Stimulated activated CD4-positive, alpha-beta T cell treated with anti-CD3 and anti-CD28 coated beads, Interleukin-15, amount 100 ng/mL, for 48 hours (primary cell): ENCODE measurements at places on chromosomes 2 and 18.

DNA sequence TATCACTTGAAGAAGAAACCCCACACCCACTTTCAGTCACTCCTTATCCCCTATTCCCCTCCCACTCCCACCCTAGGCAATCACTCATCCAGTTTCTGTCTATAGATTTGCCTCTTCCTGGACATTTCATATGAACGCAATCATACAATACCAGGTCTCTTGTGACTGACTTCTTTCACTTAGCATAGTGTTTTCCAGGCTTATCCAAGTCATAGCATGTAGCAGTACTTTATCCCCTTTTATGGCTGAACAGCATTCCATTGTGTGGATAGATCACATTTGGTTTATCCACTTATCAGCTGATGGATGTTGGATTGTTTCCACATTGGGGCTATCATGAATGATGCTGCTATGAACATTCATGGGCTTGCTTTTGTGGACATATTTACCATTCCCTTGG lies 6.6 kb downstream of the CFAP221 start:
- DNase-seq = no peak

DNA sequence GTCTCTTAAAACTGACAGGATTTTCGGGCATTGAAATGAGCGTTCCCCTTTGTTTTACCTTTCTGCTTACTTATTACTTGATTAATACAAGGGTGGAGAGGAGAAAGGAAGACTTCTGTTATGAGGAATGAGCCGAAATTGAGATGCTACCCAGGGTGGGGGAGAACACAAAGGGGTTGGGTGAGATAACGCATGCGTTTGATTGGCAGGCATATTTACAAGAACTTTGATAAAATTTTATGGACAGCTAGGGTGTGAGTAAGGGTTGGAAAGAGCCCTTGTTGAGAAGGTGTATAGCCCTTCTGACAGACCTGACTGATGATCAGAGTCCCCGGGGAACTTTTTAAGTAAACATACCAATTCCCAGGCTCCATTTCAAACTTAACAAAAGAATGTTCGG lies 1.8 kb downstream of the RNF138 start:
- no peak for DNase-seq

- DNase-seq = no peak
Observed at GRCh38 chr18:63119647-63120046, 199.9 kb downstream of the BCL2 start.

DNA sequence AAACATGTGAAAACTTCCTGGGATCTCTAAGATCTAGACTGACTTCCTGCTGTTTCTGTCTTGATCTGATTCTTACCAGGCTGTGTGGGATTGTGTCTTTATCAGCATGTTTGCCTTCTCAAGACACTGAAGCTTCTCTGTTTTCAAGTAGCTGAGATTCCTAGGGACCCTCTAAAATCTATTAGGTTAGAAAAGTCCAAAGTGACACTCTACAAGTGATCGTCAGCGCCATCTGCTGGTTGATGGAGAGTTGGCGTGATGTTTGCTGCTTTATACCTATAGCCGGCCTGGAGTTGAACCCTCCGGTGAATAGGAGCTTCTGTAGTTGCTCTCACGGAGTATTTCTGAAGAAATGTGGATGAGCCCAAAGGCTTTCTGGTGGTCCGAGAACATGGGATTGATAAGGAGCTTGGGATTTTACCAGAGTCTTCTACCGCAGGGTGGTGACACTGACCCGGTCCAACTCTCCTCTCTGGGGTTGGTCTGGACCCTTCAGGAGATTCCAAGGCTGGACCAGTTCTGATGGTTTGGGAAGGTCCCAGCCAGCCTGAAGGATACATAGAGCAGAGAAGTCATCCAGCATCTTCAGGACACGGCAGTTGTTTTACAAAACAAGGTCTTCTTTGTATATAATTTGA lies 96.0 kb upstream of the TTC39C start:
- DNase-seq = peak; percentile 73

GRCh38 chr2:65030476-65031332 lies 25.5 kb upstream of the CEP68 start:
- no peak for DNase-seq

- no peak for DNase-seq
Observed at GRCh38 chr2:226660526-226660925, 139.1 kb downstream of the IRS1 start.

DNA sequence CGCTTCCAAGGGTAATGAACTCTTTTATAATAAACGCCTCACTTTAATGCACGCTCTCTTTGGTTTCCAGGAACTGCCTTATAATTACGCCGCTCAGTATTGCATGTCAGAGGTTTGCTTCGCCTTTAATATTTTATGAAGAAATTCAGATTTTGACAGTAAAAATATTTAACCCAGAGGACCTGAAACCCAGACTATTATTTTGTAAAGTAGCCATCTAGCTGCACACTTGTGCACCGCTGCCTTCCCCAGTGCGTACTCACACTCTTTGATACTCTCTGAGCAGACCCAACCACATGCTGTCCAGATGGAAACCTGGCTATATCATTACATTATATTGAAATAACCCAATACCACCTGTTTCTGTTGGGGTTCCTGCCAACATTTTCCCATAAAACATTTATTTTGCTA lies 270.1 kb downstream of the C1D start:
- no peak for DNase-seq

DNA sequence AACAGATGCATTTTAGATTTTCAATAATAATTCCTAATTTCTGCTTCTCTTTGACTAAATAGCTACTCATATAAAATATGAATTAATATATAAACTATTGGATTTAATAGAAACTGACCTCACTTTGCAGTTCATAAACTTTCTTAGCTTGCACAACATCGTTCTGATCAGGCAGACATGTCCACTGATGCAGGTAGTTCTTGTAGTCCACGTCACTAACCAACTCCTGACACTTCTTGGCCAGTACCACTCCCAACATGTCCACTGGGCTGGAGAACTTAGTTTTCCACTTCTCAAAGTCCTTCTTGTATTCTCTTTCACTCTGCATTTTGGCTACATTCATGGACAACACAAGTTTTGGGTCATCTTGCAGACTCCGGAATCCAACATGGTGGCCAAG lies 83.8 kb downstream of the NEB start:
- no peak for DNase-seq

GRCh38 chr2:112714331-112714730 lies 6.5 kb upstream of the NT5DC4 start:
- DNase-seq = no peak

DNA sequence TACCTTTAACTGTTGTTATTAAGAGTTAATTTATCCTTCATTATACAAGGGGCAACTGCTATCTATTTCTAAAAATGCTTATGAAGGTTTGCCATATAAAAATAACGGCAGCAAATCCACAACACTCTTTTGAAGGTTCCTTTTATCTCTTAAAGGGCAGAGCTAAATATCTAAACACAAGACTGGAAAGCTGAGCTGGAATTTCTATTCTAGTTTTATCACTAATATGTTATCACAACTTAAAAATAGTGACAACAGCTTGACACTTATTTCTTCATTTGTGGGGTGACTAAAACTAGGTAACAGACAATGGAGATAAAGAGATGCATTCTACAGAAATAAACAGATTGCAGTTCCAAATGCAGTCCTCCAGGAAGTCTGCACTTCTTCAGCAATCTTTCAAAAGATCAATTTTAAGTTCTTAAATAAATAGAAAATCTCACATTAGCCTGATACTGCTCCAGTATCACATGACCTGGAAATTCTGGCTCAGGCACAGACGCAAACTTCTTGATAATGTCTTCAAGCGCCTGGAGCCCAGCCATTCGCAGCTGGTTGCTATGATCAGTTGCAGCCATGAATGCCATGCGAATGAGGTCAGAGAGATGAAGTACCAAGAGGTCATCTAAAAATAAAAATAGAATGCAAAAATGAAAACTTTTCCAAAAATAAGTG lies 54.0 kb upstream of the STRN start:
- no peak for DNase-seq

- DNase-seq = no peak
Observed at GRCh38 chr18:36162981-36163380, 24.3 kb upstream of the MOCOS start.

GRCh38 chr2:4782647-4783046 lies 909.5 kb upstream of the SOX11 start:
- no peak for DNase-seq

DNA sequence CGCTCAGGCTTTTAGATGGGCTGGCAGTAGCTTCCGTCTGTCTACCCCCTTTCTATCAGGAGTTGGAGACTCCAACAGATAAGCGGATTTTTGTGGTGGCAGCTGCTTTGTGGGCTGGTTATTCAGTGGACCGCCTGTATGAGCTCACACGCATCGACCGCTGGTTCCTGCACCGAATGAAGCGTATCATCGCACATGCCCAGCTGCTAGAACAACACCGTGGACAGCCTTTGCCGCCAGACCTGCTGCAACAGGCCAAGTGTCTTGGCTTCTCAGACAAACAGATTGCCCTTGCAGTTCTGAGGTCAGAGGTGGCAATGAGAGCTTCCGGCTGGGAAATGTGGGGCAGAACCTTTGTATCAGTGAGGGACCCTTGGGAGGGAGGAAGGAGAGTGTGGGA lies 14.8 kb downstream of the CAD start:
- DNase-seq = no peak

GRCh38 chr2:39631718-39632117 lies 34.0 kb upstream of the TMEM178A start:
- no peak for DNase-seq

DNA sequence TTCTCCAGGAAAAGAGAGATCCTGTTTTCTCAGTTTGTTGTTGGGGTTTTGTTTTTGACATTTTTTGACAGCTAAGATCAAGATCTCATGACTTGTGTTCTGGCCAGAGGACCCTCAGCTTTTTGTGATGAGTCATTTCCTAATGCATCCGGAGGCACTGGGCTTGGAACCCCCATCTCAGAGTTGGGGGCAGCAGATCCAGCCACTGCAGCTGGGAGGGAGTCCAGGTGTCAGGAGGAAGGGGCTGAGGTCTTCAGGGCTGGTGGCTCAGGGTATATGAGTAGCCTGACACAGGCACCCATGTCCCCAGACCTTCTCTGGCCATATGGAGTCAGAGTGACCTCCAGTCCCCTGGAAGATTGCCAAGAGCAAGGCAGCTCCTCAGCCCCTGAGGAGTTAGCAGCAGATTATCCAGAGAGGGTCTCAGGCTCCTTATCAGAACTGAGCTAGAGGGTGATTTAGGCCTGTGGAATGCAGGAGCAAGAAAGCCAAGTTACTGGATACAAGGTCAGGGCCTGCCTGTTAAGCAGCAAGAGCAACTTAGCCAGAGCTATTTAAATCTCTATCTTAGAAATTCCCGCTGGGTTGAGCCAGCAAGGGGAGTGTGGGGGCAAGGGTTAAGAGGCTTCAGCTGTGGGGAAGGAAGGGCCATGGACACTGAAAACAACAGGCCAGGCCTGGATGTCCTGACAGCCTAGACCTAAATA lies 62.4 kb downstream of the TANC1 start:
- no peak for DNase-seq

DNA sequence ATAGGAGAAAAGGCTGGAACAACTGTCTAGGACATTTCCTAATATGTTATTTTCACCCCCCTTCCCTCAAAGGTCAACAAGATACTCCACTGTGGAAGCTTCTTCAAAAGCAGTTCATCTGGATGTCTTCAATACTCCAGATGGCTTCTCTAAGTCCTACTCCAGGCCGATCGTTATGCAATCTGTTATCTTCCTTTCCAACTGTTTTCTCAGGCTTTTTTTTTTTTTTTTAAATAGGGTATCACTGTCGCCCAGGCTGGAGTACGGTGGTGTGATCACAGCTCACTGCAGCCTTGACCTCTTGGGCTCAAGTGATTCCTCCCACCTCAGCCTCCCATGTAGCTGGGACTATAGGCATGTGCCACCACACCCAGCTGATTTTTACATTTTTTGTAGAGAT lies 26.3 kb downstream of the ATP8B1 start:
- no peak for DNase-seq

DNA sequence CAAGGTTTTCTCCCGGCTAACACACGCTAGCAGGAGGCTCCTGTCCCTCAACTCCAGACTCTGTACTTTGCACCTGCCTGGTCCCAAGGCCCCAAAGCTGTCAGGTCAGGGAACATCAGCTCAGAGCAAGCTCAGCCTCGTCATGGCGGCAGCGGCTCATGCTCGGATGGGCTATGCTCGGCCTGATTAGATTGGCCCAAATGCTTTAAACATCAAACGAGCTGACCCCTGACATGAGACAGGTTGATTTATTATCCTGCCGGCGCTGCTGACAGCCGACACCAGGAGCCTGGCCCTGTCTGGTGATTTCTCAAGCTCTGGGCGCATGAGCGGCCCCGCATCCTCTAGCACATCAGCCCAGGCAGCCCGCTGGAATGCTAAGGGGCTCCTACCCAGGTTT lies 436.4 kb downstream of the EIPR1 start:
- DNase-seq = no peak

DNA sequence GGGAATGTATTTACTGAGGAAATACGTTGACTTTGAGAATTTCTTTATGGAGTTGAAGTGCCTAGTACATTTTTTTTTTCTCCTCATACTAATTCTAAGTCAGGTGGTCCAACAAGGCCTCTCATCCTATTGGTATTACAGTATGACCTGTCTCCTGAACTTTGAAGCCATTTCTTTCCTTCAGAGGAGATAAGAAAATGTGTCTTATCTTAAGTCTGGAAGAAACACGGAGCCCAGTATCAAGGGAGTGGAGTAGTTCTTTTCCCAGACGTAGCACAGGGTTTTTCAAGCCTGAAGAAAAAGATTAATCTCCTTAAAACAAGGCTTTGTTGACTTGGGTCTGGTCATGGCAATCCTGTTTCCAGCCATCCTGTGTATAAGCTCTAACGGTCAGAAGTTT lies 11.6 kb upstream of the CPS1 start:
- no peak for DNase-seq

DNA sequence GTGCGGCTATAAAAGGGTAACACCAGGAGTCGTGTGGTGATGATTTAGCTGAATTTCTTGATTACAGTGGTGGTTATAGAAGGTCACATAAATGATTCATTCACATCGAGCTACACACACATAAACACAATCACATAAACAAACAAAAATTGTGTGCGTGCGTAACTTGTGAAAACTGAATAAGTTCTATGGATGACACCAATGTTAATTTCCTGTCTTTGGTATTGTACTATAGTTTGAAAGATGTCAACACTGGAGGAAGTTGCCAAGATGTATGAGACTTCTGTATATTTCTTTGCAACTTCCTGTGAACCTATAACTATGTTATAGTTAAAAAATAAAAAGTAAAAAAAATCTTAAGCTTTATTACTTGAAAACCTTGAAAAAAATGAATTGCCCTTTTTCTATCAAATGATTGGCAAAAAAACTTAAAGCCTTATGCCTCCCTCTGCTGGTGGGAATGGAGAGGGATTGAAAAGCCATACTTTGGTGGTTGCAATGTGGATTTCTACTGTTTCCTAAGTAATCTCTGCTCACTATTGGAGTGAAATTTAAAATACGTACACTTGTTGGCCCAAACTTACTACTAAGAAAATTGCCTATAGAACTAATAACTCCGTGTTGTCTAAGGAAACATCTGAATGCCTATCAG lies 227.7 kb downstream of the RPIA start:
- DNase-seq = no peak
